ENCODE measurements at places on chromosomes 1 and 21.

DNA sequence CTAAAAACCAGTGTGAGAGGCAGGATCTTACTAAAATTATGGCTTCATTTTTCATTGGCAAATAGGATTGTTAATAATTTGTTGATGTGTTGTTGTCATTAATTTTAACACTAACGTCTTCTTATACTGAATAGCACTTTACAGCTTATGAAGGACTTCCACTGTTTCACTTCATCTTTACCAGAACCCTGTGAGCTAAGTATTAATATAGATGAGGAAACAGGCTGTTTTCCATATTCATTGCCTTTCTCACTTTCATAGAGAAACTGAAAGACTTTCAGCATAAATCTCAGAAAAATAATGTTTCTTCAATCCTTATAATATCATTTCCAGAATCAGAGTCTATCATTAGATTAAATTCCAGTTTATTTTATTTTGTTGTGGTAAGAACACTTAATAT, 8.5 kb downstream of the MAP10 start:
- no peak for DNase-seq

GRCh38 chr1:212153635-212154034, 118.1 kb downstream of the DTL start:
- DNase-seq, result no peak

DNA sequence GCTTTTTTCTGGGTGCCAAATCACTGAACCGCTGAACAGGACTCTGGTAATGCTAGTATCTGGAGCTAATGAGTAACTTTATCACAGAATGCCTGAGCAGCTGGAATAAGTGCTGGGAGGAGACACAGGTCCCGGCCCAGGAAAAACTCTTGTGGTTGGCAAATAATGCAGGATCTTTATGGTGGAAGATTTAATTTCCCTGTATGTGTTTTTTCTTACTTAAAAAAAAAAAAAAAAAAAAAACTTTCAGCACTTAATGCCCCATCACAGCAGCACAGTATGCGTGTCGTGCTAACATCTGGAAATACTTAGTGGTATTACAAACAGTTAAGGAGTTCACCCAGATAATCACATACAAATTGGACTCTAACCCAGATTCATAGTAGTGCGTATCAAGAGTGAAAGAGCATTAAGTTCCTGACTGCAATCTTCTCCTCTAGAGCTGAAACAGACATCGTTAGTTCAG, 220.7 kb downstream of the TOMM20 start:
- DNase-seq, result no peak

DNA sequence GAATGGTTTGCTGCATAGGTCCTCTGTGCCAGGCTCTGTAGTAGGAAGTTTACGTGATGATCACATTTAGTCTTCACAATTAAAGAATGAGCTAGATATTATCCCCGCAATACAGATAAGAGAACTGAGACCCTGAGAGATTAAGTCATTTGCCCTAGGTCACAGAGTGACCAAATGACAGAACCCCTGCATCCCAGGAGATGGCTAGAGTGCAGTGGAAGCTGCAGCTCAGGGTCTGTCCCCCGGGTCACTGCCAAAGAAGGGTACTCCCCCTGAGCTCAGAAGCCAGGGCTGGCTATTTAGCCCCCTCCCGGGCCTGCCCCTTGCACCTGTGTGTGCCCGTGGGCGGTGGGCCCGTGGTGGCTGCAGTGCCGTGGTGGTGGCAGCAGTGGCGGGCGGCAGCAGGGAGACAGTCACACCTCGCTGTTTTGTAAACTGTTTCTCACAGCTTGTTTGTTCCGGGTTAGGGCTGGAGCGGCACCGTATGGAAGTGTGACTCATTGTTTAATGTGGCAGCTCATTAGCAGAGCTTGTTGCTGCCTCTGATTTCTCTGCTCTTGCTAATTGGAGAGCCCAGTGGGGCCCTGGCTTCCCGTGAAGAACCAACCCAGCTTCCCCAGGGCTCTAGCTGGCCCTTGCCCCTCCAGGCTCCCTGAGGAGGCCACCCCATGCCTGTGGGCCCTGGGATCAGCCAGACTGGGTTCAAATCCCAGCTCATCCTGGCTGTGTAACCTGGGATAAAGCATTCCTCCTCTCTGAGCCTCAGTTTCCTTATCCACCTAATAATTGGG, 19.3 kb upstream of the FOXO6 start:
- DNase-seq, result peak; percentile 57

DNA sequence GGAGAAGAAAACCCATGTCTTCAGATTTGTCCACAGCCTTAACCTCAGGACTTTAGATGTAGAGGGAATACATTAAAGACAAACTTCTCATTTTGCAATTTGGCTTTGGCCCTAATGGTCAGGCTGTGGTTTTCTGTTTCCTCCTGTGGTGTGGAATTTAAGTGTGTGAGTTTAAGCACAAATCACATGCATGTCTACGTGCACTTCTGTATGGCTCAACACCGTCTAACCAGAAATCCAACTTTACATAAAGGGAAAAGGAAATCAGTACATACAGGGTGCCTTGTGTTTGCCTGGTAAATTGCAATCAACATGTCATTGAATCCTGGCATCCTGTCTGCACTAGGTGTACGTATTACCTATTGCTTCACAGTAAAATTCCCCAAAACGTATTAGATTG, 1.2 kb upstream of the ZNF124 start:
- no peak for DNase-seq

GRCh38 chr1:42851420-42851819, 5.0 kb downstream of the ZNF691 start:
- DNase-seq, result no peak

DNA sequence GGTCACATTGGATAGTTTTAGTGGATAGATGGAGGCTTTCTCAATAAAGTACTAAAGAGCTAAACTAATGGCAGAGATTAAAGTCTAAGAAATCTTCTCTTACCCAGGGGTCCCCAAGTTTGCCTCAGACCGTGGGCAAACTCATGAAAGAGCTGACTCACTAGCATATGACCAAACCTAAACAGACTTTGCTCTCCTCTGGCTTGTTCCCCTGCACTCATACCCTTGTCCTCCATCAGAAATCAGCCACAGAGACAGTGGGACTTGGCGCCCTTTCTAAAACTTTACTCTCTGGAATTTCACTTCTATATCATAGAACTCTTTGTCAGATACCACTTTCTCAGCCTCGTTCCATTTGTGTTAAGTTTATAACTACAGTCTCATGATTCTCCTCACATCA, 17.0 kb upstream of the HSD3B2 start:
- DNase-seq, result no peak

- no peak for DNase-seq
Observed at GRCh38 chr1:44108971-44109370, 9.7 kb upstream of the KLF17 start.

- DNase-seq, result no peak
Observed at GRCh38 chr1:172536256-172536655, 3.3 kb downstream of the SUCO start.

- DNase-seq, result no peak
Observed at GRCh38 chr1:101410048-101410878, 173.4 kb downstream of the S1PR1 start.

GRCh38 chr1:217135987-217136894, 413.0 kb upstream of the ESRRG start:
- peak; percentile 54 for DNase-seq

- DNase-seq, result no peak
Observed at GRCh38 chr1:119735217-119735616, 23.5 kb downstream of the PHGDH start.

DNA sequence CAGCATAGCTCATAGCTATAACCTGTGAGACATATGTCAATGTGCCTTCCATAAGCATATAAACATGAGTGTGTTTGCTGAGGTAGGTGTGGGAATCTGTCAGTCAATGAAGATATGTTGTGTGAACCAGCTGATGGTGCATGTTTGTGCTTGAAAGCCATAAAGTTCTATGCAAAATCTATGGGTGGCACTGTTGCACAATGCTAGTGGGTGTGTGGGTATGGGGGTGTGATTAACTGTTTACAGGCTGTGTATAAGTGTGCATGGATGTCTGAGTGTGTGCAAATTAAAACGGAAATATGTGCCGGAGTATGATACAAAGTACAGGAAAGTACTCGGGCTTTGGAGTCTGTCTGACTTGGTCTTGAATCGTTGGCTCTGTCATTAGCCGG, 1.0 kb upstream of the ATP2B4 start:
- no peak for DNase-seq

GRCh38 chr1:46672696-46673095, 1.0 kb downstream of the TEX38 start:
- no peak for DNase-seq

DNA sequence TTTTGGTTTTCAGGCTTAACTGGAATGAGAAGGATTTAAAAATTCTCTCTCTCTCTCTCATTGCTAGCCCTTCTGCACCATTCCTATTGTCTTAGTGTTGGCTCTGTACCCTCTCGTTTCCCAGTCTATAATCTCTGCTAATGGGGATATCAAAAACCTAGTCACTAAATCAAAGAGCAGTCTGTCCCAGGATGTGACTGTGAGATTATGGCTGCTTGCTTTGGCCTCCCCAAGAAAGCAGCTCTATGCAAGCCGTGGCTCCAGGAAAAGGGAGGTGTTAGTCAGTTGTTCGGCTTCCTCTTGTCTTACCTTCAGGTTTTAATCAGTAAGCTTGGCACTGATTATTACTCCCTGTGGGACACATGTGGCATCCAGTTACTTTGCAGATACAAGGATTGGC, 468.8 kb downstream of the USP25 start:
- no peak for DNase-seq

GRCh38 chr1:26862781-26863684, at the start of gene SFN:
SFN (plus strand) TSS chr1:26863149; CDS start chr1:26863213, 64 bp downstream.
- peak; percentile 96 for DNase-seq

DNA sequence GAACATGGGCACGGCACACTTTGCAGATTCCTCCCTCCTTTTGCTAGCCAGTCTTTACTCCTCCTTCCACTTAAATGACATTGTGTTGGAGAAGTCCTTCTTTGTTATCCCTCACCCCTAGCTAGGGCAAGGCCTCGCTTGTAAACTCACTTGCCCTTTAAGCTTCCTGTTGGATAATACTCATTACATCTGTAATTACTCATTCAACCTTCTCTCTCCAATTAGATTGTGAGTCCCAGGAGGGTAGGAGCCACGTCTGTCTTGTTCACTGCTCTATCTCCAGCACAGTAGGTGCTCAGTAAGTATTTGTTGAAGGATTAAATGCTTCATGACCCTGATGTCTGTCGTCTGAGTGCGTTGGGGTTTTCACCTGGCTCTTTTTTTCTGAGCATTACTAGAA, 98.7 kb upstream of the USP24 start:
- no peak for DNase-seq

GRCh38 chr1:60842304-60842703, 240.1 kb upstream of the NFIA start:
- DNase-seq, result no peak

DNA sequence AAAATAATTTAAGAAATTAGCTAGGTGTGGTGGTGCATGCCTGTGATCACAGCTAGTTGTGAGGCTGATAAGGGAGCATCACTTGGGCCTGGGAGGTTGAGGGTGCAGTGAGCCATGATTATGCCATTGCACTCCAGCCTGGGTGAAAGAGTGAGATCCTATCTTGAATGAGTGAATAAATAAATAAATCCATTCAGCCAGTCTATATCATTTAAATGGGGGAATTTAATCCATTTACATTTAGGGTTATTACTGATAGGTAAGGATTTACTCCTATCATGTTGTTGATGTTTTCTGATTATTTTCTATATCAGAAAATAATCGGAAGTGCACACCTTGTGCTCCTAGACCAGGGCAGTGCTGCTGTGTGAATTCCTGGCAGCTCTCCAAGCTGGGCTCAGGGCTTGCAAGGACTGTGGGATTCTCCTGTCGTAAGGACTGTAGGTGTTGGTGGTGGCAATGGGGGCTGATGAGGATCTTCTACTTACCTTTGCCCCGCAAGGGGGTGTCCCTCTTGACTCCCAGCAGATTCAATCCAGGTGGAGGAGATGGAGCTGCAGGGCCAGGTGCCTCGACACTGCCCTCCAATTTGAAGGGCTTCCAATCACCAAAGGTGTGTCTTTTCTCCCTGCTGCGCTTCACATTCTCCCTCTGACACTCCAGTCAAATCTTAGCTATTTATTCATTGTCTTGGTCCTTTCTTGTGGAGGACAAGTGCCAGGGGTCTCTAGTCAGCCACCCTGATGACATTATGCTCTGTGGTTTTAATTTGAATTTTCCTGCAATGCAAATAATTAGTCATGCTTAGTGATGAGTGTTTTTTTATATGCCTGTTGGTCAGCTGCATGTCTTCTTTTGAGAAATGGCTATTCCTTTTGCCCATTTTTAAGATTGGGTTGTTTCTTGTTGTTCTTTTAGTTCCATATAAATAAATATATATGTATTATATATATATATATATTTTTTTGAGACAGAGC, 14.1 kb upstream of the TRAPPC10 start:
- no peak for DNase-seq

- no peak for DNase-seq
Observed at GRCh38 chr1:31201931-31202360, 37.7 kb downstream of the NKAIN1 start.

GRCh38 chr1:102191723-102192122, 195.0 kb upstream of the OLFM3 start:
- peak; percentile 40 for DNase-seq

- DNase-seq, result peak; percentile 80
Observed at GRCh38 chr1:6448749-6449631, 17.0 kb downstream of the TNFRSF25 start.

- DNase-seq, result peak; percentile 58
Observed at GRCh38 chr1:68975212-68975933, 478.5 kb upstream of the DEPDC1 start.

DNA sequence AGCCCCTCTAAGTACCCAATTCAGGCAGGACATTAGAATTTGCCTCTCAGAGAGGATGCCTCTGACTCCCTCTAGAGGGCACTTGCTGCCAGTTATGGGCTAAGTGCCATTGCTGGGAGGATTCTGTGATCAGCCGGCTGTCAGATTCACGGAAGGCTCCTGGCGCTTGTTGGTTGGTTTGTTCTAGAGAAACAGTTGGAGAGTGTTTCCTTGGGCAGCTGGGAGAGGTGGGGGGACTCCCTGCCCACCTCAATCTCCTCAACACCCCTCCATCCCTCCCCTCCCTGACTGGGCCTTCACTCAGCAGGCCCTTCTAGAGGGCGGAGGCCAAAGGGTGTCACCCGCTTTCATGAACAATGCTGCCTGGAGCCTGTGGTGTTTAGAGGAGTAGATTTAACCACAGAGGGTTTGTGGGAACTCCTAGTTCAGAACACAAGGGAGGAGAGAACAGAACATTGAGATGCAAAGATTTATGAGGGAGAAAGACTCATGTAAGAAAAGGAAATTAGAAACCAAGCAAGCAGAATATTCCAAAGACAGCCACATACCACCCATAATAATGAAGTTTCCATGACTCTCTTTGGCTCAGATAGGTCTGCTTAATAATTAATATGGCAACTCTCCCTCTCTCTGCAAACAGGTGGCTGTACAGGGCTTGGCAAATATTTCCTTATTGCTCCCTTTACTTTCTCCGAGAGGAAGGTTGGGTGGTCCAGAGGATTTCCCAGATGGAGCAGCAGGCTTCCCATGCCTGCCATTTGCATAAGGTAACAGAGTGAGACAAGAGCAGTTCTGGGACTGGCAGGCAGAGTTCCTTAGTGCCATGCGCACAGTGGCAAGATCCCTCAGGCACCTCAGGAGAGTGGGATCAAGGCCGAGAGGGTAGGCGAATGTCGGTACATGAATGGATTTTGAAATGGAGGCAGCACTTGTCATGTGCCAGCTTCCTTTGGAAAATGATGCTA, 30.0 kb upstream of the ACP6 start:
- DNase-seq, result peak; percentile 77
